ENCODE measurements at places on chromosomes 12 and 14.

DNA sequence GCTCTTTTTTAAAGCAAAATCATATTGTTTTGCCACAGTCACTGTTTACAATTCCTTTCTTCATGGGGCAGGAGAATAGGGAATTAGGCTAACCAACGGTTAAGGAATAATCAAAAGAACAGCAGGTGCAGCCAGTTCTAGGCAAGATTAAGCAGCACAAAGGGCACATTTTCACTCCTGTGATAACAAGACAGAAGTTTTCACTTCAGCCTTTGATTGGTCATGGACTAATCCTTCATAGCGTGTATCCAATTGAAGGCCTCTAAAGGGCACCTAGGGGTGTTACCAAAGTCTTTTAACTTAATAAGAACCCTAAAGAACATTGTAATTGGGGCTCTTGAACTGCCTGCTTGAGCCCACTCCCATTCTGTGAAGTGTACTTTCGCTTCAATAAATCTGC lies 206.9 kb upstream of the AMIGO2 start:
- no peak for DNase-seq

DNA sequence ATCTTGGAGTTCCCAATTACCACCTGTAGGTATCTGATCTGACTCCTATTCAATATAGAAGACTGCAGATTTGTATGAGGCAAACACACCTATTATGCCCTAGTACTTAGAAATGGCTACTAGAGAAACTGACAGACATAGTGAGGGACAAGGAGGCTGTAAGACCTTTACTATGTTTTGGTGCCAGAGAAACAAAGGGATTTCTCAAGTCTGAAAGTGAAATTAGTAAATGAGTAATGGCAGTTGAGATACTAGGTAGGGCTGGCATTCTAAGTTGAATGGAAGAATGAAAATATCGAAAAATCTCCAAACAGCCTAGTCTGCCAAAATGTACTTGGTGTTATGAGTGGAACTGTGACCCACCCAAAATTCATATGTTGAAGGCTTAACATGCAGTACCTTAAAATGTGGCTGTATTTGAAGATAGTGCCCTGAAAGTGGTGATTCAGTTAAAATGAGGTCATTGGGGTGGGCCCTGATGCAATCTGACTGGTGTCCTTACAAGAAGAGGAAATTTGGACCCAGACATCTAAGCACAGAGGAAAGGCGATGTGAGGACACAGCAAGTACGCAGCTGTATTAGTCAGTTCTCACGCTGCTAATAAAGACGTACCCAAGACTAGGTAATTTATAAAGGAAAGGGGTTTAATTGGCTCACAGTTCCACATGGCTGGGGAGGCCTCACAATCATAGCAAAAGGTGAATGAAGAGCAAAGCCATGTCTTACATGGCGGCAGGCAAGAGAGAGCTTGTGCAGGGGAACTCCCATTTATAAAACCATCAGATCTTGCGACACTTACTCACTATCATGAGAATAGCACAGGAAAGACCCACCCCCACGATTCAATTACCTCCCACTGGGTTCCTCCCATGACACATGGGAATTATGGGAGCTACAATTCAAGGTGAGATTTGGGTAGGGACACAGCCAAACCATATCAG lies 127.0 kb downstream of the APAF1 start:
- DNase-seq: no peak

DNA sequence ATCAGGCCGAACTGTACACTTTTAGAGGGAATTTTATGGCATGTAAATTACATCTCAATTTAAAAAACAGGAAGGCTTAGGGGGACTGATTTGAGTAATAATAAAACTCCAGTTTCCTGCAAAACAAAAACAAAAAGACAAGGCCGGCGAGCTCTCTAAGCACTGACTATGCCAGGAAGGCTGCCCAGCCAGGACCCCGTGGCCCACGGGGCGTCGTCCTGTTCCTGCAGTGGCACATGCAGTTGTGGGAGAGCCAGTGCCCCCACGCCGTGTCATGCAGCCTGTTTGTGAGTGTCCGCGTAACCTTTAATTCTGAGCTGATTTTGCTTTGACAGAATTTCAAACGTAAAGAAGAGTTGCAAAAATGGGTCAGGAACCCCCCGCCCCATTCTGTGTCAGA lies 10.5 kb downstream of the XRCC3 start:
- DNase-seq: no peak

DNA sequence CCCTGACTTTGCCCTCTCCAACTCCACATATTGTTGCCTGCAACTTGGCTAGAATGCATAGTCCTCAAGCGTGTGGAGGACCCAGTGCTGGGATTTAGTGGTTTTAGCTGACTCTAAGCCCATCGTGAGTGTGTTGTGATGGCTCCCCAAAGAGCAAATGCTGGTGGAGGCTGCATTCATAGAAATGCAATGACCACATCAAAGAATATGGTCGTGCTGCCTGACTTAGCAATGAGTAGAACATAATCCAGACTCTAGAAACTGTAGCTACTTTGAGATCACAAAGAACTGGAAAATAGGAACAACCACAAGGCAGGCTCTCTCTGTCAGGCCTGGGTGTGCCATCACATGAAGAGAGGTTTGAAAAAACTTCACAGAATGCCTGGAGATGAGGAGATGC lies 1.3 kb downstream of the DYRK4 start:
- DNase-seq: no peak

- peak; percentile 70 for DNase-seq
These were observed 93.8 kb downstream of the RFLNA start for GRCh38 chr12:124388679-124389137.

DNA sequence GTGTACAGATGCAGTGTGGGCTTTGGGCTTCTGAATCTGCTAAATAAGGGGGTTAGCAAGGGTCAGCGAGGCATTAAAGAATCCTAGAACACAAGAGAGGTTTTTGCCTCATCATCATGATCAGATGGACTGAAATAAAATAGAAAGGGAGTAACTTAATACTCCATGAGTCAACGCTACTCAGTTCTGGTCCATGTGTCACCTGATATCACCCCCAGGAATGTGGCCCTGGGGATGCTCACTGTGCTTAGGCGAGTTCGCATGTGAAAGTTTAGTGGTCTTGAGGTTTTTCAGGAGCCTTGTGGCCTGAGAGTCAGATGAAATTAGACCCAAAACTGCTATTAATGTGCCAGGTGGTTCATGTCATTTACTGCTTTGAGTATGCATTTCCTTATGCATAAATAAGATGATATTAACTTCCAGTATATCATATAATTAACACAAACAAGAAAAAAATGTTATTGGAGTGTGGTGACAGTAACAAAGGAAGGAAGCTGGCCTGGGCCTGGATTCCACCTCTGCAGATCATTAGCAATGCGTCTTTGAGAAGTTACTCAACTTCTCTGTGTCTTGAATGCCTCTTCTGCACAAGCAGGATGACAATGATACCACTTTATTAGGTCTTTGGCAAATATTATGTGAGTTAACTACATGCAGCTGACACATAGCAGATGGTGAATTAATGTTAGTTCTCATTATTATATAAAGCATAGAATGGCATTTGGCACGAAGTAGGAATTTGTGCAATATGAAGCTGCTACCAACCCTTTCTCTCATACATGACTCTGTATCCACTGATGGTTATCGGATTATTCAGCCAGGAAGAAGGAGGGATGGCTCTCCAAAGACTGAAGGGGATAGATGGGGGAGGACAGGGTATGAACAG lies 1272.6 kb downstream of the AACS start:
- DNase-seq: peak; percentile 96

GRCh38 chr12:8667270-8667669 lies 4.6 kb upstream of the MFAP5 start:
- no peak for DNase-seq

GRCh38 chr12:15806826-15807225 lies 17.6 kb upstream of the EPS8 start:
- no peak for DNase-seq

- DNase-seq: no peak
These were observed 210.2 kb downstream of the FUT8 start for GRCh38 chr14:65622703-65623102.

DNA sequence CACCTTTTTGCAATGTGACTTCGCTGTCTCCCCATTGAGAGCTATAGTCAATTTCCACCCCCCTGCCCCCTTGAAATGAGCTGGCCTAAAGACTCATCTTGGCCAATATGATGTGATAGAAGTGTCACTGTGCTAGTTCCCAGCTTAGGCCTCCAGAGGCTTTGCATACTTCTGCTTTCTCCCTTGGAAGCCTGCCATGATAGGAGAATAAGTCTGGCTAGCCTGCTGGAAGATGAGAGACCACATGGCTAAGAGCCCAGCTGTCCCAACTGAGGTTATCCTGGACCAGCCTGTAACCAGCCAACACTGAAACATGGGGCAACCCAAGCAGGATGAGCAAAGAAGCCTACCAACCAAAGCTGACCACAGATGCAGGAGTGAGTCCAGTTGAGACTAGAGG lies 196.9 kb downstream of the GRIN2B start:
- DNase-seq: no peak

- no peak for DNase-seq
These were observed 400.7 kb downstream of the DAD1 start for GRCh38 chr14:22188318-22188717.

- DNase-seq: no peak
These were observed 97.2 kb upstream of the TMEM260 start for GRCh38 chr14:56482310-56482911.

GRCh38 chr14:49615776-49616175 lies 4.7 kb downstream of the RPL36AL start:
- DNase-seq: no peak

DNA sequence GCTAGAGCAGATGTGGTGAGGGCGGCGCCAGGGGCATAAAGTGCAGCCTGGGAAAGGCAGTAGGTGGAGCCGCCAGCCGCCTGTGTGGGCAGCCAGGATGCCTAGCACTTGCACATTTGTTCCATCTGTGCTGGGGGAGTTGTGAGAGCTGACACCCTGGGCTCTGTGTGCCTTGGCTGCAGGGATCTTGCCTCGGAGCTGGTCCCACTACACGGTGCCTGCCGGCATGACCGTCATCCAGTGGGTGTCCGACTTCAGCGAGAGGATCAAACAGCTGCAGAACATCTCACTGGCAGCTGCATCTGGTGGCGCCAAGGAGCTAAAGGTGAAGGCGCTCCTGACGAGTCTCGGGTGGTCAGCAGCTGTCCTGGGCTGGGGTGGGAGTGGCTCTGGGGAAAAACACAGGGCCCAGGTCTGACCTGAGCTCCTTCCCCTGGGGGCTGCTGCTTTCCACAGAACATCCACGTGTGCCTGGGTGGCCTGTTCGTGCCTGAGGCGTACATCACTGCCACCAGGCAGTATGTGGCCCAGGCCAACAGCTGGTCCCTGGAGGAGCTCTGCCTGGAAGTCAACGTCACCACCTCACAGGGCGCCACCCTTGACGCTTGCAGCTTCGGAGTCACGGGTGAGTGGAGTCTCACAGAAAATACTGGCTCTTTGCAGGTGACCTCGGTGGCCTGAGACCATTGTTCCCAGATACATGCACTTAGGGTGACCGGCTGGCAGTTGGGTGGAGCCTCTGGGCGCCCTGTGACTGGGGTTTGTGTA lies 37.4 kb downstream of the HSP90AA1 start:
- no peak for DNase-seq

DNA sequence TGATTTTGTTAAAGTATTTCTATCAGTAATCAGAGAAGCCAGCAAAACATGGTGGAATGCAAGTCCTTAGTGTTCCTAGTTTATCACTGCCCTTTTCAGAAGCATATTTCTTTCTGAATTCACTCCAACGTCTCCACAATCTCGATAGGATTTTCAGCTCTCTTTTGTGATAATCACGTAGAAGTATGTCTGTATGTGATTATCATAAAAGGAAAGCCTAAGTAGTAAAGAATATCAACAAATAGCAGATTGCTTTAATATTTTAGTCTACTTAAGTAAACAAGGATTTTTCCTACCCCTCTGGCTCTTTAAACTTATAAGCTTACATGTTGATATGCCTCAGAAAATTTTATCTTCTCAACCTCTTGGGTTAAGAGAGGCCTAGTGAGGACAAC lies 147.4 kb upstream of the NUDT4 start:
- no peak for DNase-seq

- DNase-seq: no peak
These were observed 16.4 kb downstream of the EEA1 start for GRCh38 chr12:92912672-92913071.

DNA sequence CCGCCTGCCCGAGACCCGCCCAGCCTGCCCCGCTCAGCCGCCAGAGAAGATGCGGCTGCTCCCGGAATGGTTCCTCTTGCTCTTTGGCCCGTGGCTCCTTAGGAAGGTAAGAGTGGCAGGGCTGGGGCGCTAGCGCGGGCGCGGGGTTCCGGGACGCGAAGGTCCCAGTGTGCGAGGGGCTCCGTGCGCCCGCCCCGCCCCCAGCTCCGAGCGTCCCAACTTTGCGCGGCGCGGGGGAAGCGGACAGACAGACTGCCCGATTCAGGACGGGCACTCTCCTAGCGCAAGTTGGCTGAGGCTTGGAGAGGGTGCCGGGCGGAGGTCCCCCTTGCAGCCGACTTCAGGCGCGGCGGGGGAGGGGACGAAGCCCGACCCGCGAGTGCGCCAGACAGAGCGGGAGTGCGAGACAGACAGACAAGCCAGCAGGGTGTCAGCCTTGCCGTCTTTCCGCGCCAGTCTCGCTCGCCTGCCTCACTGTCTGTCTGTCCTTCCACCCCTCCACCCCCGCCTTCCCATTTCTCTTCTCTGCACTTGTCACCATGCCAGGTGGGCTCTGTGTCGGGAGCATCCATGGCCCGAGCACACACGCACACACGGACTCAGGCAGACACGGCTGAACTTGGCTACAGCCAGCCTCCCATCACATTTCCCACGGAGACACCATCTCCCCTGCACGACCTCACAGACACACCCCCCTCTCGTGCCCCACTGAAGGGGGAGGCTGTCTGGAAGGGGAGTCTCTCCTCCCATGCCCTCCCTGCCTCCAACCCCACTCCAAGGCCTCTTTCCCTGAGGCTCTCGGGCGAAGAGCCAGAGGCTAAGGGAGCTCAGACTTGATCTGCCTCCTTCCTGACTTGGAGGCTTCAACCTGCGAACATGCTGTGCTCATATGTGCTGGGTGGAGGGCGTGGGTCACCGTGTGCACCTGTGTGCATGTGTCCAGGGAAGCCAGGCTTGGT lies 606 bp downstream of the NXPH4 start:
- no peak for DNase-seq

GRCh38 chr12:53118751-53119300 lies 15.5 kb downstream of the SOAT2 start:
- no peak for DNase-seq

- no peak for DNase-seq
These were observed 94.1 kb downstream of the NINJ2 start for GRCh38 chr12:569091-569676.

DNA sequence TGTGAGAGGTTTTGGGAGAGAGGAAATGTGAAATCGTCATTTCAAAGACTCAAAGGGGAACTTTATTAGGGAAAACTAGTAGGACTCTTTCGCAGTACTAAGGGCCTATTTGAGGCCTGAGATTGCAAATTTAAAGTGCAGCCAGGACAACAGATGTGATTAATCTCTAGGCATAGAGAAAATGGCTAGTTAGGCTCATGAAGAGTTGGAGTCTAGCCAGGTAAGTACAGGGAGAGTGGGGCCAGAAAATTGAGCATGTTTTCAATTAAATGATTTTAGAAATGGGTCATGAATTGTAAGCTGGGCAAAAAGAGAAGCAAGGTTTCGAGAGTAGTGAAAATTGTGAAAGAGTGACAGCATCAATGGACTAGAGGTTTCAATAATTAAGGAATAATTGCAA lies 91.9 kb upstream of the LMNTD1 start:
- peak; percentile 44 for DNase-seq
